Esophagus squamous epithelium (tissue), 5 donors: ENCODE measurements at places on chromosomes 1 and 21.

- no peak for DNase-seq
Measured at GRCh38 chr21:26028183-26028582, 142.4 kb downstream of the APP start.

GRCh38 chr1:226111098-226111882 lies 48.8 kb downstream of the H3-3A start:
- no peak for DNase-seq

GRCh38 chr1:3924825-3925220 lies 24.8 kb upstream of the C1orf174 start:
- DNase-seq = no peak

- no peak for DNase-seq
Measured at GRCh38 chr1:11925938-11926292, 312 bp downstream of the KIAA2013 start.

- DNase-seq = no peak
Measured at GRCh38 chr1:21524686-21525339, 15.6 kb downstream of the ALPL start.

DNA sequence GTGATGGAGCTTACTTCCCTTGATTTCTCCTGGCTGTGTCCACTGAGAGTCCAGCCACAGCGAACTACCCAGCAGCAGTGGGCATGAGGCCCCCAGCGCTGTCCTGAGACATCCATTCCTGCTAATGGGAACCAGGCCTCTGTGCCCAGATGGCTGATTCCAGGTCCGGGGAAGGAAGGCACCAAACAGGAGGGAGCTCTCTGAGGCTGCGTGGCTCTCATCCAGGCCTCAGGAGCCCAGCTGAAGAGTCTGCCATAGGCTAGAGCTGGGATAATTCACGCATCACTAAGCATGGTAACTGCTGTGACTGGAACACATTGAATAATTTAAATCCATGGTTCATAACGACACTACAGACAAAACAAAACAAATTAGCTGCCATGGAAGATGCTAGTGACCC lies 24.7 kb upstream of the LRRC47 start:
- no peak for DNase-seq

DNA sequence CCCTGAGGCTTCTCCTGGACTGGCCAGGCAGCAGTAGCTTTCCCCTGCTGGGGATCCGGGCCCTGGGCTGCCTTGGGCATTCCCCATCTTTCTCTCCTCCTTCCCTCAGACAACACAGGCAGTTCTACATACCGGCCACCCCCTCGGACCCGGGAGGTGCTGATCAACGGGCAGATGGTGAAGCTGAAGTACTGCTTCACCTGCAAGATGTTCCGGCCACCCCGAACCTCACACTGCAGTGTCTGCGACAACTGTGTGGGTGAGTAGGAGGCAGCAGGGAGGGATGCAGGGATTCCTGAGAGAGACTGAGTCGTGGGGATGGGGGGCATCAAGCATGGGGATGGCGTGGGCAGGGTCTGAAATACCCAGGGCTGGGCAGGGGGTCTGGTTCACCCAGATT lies 14.4 kb upstream of the SFN start:
- no peak for DNase-seq

- no peak for DNase-seq
Measured at GRCh38 chr1:218346391-218347204, 1.5 kb downstream of the TGFB2 start.

GRCh38 chr1:159945483-159946241 lies at the start of gene IGSF9:
Gene IGSF9 (minus strand): TSS chr1:159945613. CDS start chr1:159943454, 2,159 bp downstream.
- DNase-seq = no peak

DNA sequence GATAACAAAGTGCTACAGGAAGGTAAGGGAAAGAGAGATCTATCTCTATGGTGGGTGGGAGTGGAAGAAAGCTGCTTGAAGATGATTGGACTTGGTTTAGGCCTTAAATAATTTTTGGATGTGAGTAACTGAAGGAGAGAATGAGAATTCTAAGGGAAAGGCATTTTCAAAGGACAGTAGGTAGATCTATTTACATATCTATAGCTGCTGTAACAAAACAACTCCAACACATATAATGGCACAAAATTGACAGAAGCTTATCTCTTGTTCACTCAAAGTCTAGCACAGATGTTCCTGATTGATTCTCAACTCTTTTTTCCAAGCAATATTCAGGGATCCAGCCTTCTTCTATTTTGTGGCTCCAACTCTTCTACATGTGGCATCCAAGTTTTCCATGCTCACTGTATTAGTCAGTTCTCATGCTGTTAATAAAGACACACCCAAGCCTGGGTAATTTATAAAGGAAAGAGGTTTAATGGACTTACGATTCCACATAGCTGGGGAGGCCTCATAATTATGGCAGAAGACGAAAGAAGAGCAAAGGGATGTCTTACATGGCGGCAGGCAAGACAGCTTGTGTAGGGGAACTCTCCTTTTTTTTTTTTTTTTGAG lies 3.1 kb upstream of the DDAH1 start:
- DNase-seq = no peak

- no peak for DNase-seq
Measured at GRCh38 chr1:53043271-53043670, 18.7 kb upstream of the PODN start.

DNA sequence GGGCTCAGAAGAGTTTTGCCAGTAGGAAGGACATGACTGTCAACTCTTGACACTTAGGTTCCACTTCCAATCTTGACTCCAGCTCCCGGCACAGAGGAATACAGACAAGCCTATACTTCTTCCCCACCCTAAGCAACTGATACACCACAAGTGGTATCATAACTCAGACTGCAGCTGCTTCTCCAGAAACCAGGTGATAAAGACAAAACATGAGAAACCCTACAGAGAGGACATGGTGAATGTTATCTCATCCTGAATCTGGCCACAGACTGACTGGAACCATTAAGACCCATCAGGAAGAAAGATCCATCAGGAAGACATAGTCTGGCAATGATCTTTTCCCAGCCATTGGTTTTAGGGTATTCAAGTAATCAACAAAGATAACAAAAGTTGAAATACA lies 13.8 kb downstream of the PAXBP1 start:
- no peak for DNase-seq
